ENCODE measurements at places on chromosomes 3 and 15.

- no peak for DNase-seq
Measured at GRCh38 chr3:131038326-131038725, 11.6 kb downstream of the NEK11 start.

DNA sequence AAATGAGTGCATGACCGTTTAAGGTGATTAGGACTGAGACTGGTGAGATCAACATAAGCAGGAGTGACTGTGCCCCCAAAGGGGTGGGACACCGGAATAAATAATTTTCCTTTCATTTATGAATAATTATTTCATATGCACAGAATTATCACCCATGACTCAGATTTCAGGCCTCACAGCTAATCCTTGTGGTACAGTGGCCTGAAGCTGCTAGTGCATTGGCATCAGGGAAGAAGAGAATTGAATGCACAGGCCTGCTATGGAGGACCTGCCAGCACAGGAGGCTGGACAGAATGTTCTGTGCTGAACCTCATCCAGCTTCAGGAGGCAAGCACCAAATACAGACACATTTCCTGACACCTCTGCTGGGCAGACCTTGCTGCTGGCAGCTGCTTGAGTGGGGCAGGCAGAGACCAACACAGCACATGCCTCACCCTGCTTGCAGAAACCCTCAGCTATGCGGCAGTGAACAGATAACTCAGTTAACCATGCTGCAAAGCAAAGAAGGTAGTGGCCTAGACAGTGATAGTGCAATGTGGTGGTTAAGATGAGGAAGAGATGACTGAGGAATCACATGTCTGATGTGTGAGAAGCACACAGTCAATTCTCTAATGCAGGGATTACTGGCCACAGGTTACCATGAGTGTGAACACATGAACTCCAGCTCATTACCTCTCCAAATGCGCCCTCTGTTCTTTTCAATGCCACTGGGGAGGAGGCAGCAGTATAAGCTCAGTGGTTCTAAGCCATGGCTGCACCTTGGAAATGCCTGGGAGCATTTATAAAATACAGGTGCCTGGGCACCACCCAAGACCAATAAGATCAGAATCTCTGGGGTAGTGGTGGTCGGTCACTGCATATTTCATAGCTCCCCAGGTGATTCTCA is 68.1 kb upstream of the SCN5A start:
- DNase-seq, result no peak

DNA sequence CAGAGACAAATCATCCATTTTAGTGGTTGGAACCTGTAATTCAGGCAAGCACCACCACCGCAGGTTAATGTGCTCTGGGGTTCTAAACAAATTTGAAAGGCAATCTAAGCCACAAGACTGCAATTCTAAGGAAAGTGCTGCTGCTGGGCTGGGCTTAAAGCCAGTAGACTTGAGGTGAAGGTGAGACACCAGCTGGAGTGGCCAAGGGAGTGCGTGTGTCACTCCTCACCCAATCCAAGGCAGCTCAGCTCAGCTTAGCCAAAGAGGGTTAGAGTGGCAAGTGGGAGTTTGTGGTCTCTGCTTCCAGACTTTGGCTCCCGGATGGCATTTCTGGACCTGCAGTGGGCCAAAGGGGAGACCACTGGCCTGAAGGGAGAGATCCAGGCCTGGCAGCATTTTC is 1655.6 kb downstream of the SI start:
- DNase-seq, result no peak

GRCh38 chr3:112550859-112551258 is 10.9 kb downstream of the ATG3 start:
- DNase-seq, result no peak

DNA sequence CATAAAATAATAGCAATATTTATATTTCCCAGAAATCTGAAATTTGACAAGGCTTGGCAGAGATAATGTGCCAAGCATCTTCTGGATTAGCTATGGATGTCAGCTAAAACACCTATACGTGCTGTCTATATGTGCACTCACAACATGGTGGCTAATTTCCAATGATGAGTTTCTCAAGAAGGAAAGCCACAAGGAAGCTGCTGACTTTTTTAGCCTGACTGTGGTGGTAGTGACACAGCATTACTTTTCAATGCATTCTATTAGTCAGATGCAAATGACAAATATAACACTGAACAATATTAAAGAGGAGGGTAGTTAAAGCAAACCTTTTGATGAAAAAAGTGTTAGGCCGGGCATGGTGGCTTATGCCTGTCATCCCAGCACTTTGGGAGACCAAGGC is 101.7 kb upstream of the CCDC54 start:
- no peak for DNase-seq

Data from NCI-H524 (cell line).